ENCODE measurements at places on chromosomes 13 and 19. TPM values are rescaled to one million over a fixed set of nuclear protein-coding genes. Genes with fewer than 3 reads are reported as not detected.

The SCN1B gene
- 9.3 TPM for total RNA-seq

The F2RL3 gene
- 0.21 TPM for total RNA-seq

The KIR2DL1 gene
- not detected for total RNA-seq

The PSG11 gene
- not detected for total RNA-seq

The GPR12 gene
- not detected for total RNA-seq

The ZNF880 gene
- total RNA-seq, result 1.0 TPM

The FBXO27 gene
- total RNA-seq, result 4.5 TPM

The RPL36 gene
- 1,282 TPM for total RNA-seq

The VSTM2B gene
- total RNA-seq, result 8.7 TPM

The KLK4 gene
- total RNA-seq, result not detected

The ZFP82 gene
- total RNA-seq, result 0.88 TPM

The MYDGF gene
- 192 TPM for total RNA-seq

The KRTDAP gene
- not detected for total RNA-seq

The POGLUT2 gene
- 14.9 TPM for total RNA-seq

The C1QTNF9B gene
- not detected for total RNA-seq

The FXYD1 gene
- not detected for total RNA-seq

The ZNF557 gene
- total RNA-seq, result 14.2 TPM

The LGALS7 gene
- not detected for total RNA-seq

The PRRG2 gene
- total RNA-seq, result not detected

The TMC4 gene
- total RNA-seq, result not detected

The NFKBIB gene
- total RNA-seq, result 19.6 TPM

The DDX49 gene
- 70.9 TPM for total RNA-seq

The TNFSF9 gene
- total RNA-seq, result 17.8 TPM

The RPS16 gene
- total RNA-seq, result 8.0 TPM

The TEX29 gene
- total RNA-seq, result not detected

The C13orf46 gene
- not detected for total RNA-seq

The IGFL3 gene
- 3.3 TPM for total RNA-seq

The ZNF100 gene
- total RNA-seq, result 4.0 TPM

The MAST1 gene
- total RNA-seq, result not detected

The TMEM190 gene
- total RNA-seq, result not detected

The NLRP5 gene
- 1.3 TPM for total RNA-seq

The MYO16 gene
- total RNA-seq, result 0.04 TPM

The RGL3 gene
- 0.14 TPM for total RNA-seq

The NOVA2 gene
- total RNA-seq, result 0.37 TPM

The COL5A3 gene
- 0.14 TPM for total RNA-seq

The RGS9BP gene
- 0.45 TPM for total RNA-seq

The TRPC4 gene
- total RNA-seq, result 1.3 TPM

The C1QTNF9 gene
- not detected for total RNA-seq

The KISS1R gene
- total RNA-seq, result not detected

The FOXA3 gene
- 0.31 TPM for total RNA-seq

The CYP2B6 gene
- total RNA-seq, result not detected

The CATSPERD gene
- total RNA-seq, result not detected

The PSPN gene
- total RNA-seq, result 0.77 TPM

The C19orf38 gene
- total RNA-seq, result not detected
